T-helper 17 cell (primary cell): ENCODE measurements at places on chromosomes 1 and 21. TPM values are rescaled to one million over a fixed set of nuclear protein-coding genes. Genes with fewer than 3 reads are reported as not detected.

DNA sequence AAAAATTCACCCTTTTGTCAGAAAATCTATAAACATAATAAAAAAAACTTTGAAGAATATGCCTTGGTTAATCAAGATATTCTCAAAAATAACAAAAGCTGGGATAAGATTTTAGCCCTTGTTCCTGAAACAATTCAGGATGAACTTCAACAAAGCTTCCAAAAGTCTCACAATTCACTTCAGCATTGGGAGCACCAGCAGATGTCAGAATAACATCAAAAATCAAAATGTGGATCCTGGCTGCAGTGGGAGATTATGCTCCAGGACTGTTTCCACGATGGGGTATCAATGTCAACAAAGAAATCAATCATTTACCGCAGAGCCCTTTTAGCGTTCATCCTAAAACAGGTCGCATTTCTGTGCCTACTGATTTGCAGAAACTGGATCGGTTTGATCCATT, 35.2 kb downstream of the ZNF670 start:
- no peak for DNase-seq

DNA sequence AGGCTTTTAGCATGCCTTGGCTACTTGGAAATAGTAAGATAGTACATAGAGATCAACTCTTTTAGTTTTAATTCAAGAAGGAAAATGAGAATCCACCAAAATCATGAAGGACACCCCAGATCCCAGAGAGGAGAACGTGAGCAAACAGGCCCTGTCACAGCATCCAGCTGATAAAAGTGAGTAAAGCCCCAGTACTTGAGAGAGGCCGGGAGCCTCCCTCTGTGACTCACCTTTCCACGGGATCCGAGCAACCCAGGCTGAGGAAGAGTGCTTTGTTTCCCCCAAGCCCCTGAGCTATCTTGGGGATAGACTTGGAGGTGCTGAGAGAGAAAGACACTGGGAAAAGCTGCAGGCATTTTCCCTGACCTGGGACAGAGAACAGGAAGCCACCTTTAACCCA, 238.6 kb downstream of the DUSP10 start:
- no peak for DNase-seq

- DNase-seq = no peak
These were observed 55.3 kb downstream of the RRAGC start for GRCh38 chr1:38804062-38804886.

Gene PCSK9
- not detected for total RNA-seq

DNA sequence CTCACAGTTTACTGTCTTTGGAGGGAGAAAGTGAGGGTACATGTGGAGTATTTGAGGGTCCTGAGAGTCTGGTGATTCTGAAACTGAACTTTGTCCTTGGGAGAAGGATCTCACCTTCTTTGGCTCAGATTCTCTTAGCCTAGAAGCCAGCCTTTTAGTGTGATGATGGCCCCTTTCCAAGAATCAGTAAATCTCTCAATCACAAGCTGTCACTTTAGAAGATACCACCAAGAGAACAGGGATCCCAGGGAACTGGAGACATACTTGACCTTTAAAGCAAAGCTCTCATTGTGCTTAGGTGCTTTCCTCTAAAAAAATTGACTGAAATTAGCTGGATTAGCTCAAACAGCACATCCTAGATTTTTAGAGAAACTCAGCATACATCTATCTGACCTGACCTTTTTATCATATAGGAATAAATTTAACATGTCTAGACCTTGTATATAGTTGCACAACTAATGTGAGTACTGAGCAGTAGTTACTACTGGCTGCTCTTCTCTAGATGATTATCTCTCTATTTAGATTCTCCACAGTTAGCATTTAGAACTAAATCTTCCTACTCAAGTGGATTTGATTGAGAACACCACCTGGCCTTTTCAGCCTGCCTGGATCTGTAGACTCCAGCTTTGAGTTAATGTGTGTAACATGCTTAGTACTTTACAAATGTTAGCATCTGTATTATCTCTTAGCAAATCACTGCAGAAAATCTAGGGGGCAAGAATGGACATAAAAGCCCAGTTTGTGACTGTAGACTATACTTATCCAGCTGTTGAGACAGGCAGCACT, 157.7 kb downstream of the MAST2 start:
- DNase-seq = no peak

Gene PARK7
- 106 TPM for total RNA-seq

GRCh38 chr1:20320704-20321103, 30.0 kb downstream of the VWA5B1 start:
- no peak for DNase-seq

Gene S100A2
- 0.52 TPM for total RNA-seq

Gene RXRG
- total RNA-seq = not detected

GRCh38 chr1:35539073-35539823, 18.0 kb downstream of the KIAA0319L start:
- no peak for DNase-seq

Gene ARHGEF16
- total RNA-seq = not detected

Gene TCHHL1
- not detected for total RNA-seq

DNA sequence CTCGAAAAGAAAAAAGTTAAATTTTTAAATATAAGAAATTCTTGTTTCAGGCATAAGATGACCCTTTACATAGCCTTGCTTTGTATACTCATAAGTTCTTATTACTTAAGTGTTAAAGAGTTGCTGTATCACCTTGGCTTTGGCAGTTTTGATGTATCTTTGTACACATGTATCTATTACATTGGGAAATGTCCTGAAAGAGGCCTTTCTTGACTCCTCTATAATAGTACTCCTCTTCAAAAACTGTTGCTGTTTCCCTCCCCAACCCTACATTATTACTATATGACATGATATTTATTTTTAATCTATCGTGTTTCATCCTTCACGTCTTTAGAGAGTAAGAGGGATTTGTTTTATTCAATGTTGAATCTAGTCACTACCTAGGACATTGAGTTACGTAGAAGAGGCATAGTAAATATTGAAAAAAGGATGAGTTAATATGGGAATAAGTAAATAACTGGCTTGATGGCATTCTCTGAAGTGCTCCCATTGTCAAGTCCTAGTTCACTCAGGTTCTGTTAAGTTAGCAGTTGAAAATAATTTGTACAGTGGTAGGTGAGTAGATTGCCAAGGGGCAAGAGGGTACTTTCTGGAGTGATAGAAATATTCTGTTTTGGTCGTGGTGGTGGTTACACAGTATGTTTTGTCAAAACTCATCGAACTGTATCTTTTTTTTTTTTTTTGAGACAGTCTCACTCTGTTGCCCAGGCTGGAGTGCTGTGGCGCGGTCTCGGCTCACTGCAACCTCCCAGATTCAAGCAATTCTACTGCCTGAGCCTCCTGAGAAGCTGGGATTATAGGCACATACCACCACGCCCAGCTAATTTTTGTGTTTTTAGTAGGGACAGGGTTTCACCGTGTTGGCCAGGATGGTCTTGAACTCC, 8.2 kb downstream of the THRAP3 start:
- no peak for DNase-seq

- no peak for DNase-seq
These were observed 74.7 kb downstream of the NTPCR start for GRCh38 chr1:233025157-233025556.
